ENCODE measurements at places on chromosomes 5 and 9. TPM values are rescaled to one million over a fixed set of nuclear protein-coding genes. Genes with fewer than 3 reads are reported as not detected.

The PCDHGA5 gene
- 12.5 TPM for total RNA-seq

The DDX4 gene
- total RNA-seq = not detected

The IL9 gene
- total RNA-seq = not detected

The CFAP77 gene
- not detected for total RNA-seq

The MARCOL gene
- total RNA-seq = not detected

The DCAF12 gene
- total RNA-seq = 31.4 TPM

The RPP25L gene
- 8.7 TPM for total RNA-seq

The AGXT2 gene
- not detected for total RNA-seq

The GRIA1 gene
- 39.0 TPM for total RNA-seq

The IFNA8 gene
- not detected for total RNA-seq

The MARVELD2 gene
- 0.81 TPM for total RNA-seq

The VCAN gene
- 870 TPM for total RNA-seq

The CARTPT gene
- total RNA-seq = not detected

The GARIN3 gene
- not detected for total RNA-seq

The MPDZ gene
- total RNA-seq = 61.2 TPM

The SPINK13 gene
- total RNA-seq = not detected

The SPATA31E1 gene
- total RNA-seq = not detected

The PCDHGB5 gene
- total RNA-seq = 20.8 TPM

The GCNT1 gene
- total RNA-seq = 17.1 TPM

The STKLD1 gene
- 0.42 TPM for total RNA-seq

The ADGRV1 gene
- total RNA-seq = 1.4 TPM

The FCN2 gene
- total RNA-seq = not detected

The SLC46A2 gene
- total RNA-seq = 2.0 TPM

The DIPK1B gene
- 4.8 TPM for total RNA-seq

The HINT2 gene
- 45.4 TPM for total RNA-seq

The ITK gene
- total RNA-seq = 8.2 TPM

The CD74 gene
- 844 TPM for total RNA-seq

The HSPB3 gene
- total RNA-seq = not detected

The LRRC19 gene
- not detected for total RNA-seq

The CCDC183 gene
- total RNA-seq = 0.68 TPM

The NME5 gene
- 3.8 TPM for total RNA-seq

The RMRP gene
- total RNA-seq = 5,543 TPM

The ROR2 gene
- total RNA-seq = 0.68 TPM

Data from thoracic aorta (tissue), 2 donors.